RKO (cell line): ENCODE measurements at places on chromosomes 7 and 10.
A peak's percentile ranks its signal among the peaks of the same experiment; 100 is the strongest.

DNA sequence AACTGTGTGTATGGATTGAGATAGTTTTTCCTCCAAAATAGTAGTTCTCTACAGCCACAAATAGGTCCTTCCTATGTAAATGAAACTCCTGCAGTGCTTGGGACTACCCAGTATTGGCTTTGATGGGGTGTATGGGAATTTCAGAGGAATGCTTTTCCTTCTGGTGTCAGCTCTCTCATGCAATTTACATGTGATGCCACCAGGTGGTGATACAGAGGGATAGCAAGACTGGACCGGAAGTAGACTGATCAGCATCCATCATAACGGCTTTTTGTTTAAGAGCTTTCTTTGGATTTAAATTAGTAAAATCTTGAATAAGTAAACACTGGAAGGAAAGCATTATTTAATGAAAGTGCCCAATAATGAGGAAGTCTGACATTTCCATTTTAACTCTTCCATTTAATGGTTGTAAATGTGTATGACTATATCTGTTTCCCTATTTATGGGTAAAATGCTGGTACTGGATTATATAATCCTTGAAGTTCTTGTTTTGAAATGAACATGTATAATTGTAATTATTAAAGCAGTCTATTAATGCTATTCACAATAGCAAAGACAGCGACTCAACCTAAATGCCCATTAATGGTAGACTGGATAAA lies 22.7 kb downstream of the DYNC1I1 start:
- peak; percentile 77 for DNase-seq

GRCh38 chr10:18310761-18311160 lies 170.5 kb downstream of the CACNB2 start:
- no peak for DNase-seq

GRCh38 chr10:23522345-23522744 lies 83.5 kb downstream of the OTUD1 start:
- no peak for DNase-seq

GRCh38 chr7:45596665-45597095 lies 22.5 kb downstream of the ADCY1 start:
- no peak for DNase-seq

DNA sequence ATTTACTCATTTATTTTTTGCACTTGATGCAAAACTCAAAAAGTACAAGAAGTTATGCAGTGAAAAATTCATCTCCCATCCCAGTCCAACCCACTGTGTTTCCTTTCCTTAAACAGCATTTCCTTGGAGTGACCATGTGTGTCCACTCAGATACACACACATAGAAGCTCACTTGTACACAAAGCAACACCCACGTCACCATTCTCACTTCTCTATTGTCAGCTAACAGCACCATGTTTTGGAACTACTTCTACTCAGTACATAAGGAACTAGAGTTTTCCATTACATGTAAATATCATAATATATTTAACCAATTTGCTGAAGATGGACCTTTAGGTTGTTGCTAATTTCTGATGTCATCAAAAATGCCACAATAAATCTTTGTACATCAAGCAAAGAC lies 167.6 kb downstream of the GRID1 start:
- no peak for DNase-seq

DNA sequence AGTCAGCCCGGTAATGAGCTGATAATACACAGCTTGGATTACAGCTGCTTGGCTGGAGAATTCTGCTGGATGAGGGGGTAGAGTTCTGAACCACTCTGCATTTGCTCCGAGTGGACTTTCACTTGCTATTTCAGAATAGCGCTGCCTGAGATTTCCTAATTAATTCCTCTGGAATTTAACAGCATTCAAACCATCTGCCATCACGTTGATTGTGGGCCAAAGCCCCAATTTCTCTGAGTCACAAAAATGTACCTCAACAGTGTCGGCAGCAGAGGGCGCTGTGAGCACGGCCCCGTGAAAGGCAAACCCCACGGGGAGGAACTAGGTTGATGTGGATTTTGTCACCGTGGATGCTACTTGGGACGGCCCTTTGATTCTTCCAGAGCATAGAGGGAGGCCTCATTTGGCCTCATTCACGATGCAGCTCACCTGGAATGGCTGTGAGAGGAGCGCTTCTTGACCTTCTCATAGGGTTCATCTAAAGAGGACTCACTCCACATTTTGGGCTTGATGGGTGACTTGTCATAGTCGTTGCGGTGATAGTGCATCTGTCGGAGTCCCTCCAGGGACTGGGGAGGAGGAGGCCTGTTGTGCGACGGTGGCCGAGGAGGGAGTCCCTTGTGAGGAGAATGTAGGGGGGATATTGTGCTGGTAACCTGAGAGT lies 73.3 kb downstream of the PRPF18 start:
- DNase-seq = peak; percentile 45

- no peak for DNase-seq
Measured at GRCh38 chr7:110387689-110388088, 703.2 kb upstream of the LRRN3 start.

DNA sequence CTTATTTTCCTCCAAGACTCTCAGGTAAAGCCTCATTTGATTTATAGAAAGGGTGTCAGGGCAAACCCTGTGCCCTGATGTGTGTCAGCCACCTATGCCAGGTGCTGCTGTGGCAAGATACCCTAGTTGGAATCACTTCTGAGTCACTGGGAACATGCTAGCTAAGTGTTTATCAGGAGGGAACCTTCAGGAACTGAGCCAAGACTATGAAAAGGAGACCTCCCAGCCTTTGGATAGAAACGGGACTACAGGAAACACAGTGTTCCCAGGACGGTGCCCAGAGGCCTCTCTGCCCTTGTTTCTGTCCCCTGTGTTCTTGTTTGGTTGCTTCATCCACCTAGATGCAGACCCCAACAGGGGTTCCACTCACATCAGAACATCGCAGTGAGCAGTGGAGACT lies 28.5 kb downstream of the CNNM1 start:
- no peak for DNase-seq

- no peak for DNase-seq
Measured at GRCh38 chr7:151142686-151143040, 24.8 kb downstream of the GBX1 start.

DNA sequence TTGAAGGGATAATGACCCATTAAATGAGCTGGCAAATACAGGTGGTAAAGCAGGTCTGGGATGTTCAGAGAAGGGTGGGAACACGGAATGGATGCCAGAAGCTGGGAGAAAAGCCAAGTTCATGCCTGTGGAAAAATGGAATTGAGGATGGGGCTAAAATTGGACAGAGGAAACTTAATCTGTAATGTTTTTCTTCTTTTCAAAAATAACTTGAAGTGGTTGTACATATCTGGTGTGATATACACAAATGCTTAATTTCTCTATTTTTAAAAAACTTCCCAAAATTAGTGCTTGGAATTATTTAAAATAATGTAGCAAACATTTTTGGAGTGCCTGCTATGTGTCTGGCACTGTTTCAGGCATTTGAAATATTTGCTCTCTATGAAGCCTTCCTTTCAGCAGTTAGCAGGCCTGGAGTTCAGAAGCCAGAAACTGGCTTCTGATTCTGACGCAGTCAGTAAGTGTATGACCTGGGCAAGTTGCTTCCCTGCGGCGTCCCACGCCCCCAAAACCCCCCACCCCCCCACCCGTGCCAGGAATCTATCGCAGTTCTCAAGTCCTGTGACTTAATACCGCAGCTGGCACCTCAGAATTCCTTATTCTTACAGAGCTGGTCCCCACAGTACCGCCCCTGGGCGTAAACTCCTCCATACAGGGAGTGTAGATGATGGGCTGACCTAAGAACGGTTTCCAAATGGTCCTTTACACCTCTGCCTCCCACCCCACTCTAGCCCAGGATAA lies 828 bp upstream of the MALSU1 start:
- no peak for DNase-seq

- DNase-seq = peak; percentile 16
Measured at GRCh38 chr10:113045147-113046055, 95.4 kb downstream of the TCF7L2 start.

- DNase-seq = no peak
Measured at GRCh38 chr7:111933609-111934008, 272.6 kb downstream of the DOCK4 start.

- DNase-seq = no peak
Measured at GRCh38 chr10:35470925-35471315, 134.2 kb upstream of the GJD4 start.

- no peak for DNase-seq
Measured at GRCh38 chr7:102415685-102416225, 17.6 kb upstream of the ORAI2 start.

DNA sequence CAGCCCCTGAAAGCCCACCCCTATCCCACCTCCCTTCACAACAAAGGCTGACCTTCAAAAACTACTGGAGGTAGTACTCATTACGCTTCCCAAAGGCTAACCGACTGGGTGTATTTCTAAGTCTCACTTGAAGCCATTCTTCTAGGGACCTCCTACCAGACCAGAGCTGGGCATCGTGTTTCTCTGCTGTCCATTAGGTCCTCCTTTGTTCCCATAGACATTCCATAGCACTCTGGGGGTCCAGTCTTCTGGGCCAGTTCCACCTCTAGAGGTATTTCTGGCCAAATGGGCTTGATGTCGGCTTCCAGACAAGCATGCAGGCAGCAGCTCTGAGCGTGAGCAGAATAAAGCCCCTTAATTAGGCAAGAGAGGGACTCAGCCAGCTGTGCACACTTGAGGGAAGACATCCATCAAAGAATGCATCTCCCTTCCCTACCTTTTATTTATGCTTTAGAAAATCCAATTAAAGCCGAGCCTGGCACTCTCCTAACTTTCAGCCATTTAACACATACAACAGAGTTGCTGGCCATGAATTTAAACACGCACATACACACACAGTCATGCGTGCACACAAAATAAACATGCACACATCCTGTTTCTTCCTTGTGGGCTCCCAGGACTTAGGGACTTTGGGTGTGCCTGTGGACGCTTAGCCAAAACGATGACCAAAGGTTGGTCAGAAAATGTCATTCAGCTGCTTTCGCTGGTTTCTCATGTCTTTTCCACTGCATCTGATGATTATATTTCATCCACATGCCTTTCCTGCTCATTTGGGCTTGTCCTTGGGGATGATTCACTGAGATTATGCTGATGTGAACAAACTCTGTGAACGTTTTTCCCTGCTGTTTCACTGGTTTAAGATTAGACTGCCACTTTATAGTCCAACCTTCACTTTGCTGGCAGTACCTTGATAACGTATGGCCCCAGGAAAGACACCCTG lies 362.0 kb upstream of the NFE2L3 start:
- no peak for DNase-seq

DNA sequence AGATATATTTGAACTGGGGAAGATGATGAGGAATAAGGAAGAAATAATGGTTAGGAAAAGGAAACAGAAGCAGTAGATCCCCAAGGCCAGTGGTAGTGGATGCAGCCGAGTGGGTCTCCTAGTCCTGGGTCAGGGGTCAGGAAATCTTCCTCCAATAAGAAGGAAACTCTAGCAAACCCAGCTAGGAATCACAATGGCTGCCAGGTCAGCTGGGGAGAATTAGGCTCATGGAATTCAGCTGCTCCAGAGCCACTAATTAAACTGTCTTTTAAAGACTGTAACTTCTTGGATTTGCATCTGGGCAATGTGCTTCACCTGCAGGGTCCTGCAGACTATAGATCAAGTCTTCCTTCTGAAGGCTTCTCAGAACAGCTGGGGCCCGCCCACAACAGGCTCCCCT lies 644.4 kb downstream of the KCNMA1 start:
- no peak for DNase-seq

DNA sequence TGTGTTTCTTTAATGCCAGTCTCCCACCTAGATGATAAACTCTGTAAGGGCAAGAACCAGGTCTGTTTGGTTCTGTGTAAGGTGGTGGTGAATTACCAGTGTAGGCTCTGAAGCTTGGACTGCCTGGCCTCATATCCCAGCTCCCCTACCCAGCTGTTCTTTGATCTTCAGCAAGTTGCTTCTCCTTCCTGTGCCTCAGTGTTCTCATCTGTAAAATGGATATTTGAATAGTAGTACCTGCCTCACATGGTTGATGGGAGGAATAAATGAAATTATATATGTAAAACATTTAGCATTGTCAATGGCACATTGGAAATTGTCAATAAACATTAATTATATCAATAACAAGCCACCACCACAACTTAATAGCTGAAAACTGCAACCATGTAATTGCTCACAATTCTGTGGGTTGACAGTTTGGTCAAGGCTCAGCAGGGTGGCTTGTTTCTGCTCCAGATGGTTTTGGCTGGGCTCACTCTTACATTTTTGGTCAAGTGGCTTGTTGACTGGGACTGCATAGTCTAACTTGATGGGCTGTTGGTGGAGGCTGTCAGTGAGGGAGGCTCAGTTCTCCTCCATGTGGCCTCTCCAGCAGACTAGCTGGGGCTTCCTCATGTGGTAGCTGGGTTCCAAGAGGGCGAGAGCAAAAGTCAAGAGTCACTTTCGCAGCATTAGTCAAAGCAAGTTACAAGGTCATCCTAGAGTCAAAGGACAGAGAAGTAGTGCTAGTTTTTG lies 84.5 kb upstream of the DUSP5 start:
- DNase-seq = no peak

DNA sequence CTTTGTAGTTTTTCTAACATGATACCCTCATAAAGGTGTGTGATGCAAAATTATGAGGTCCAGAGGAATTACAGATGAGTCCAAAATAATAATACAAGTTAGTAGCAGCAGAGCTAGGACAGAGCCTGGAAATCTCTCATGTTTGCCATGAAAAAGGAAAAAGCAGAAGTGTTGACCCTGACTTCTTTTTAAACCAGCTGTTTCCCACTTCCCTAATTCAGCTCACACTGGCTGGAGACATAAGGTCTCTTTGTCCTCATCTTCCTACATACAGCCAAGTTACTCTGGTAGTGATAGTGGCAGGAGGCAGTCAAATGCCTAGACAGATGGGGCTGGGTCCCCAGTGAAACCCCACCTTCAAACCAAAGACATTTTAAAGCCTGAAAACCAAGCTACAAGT lies 269.2 kb downstream of the C7orf25 start:
- no peak for DNase-seq

- no peak for DNase-seq
Measured at GRCh38 chr10:129761197-129761972, 202.7 kb downstream of the EBF3 start.

DNA sequence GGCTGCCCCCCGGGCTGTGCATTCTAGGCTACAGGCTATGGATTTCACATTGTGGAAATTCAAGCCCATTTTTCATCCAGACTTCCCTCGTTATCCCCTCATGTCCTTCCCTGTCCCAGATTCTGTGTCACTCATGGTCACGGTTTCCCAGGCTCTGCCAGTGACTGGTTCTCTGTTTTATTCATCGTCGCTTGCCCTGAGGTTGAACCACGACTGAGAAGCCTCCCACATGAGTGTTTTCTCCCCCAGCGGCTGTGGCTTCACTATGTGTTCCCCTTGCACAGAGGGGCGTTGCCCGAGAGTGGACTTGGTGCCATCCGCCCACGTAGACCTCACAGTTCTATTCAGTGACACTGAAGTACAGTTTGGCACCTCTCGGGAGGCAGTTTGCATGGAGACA lies 14.0 kb downstream of the NOM1 start:
- no peak for DNase-seq
